ENCODE measurements at places on chromosomes 7 and 10.
A peak's percentile ranks its signal among the peaks of the same experiment; 100 is the strongest.

DNA sequence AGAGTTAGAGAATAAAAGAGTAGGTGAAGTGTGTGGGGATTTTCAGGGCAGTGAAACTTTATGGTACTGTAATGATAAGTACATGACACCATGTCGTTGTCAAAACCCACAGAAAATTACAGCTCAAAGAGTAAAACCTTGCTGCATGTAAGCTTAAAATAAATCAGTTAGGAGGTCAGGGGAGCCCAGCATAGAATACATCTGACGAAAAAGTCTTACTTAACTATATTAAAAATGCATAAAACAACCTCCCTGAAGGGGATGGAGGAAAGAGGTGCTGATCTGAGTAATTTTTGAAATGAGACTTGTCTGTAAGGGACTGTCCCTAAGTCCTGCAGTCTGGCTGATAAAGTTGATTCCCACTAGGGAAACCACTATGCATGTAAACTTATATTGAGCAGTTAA, 49.8 kb upstream of the AKR1E2 start:
- peak; percentile 42 for DNase-seq

GRCh38 chr7:108037140-108037539, 34.2 kb upstream of the LAMB1 start:
- DNase-seq: no peak

DNA sequence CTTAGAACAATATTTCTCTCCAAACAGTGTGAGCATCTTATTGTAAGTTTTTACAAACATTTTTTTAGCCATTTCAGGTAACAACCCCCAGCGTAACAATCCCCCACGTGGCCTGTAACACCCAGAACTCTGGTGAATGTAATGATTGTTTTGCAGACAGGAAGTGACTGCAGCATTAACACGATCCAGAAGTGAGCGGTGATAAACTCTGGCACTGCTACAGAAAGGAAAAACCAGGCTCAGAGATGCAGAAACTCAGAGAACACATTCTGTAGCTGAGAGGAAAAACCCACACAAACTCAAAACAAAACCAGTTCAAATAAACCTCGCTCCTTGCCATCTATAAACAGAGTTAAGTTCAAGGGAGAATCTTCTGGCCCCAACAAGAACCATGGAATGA, 285.7 kb downstream of the FGFR2 start:
- DNase-seq: no peak

- no peak for DNase-seq
Measured at GRCh38 chr7:31000161-31000693, 36.5 kb downstream of the GHRHR start.

DNA sequence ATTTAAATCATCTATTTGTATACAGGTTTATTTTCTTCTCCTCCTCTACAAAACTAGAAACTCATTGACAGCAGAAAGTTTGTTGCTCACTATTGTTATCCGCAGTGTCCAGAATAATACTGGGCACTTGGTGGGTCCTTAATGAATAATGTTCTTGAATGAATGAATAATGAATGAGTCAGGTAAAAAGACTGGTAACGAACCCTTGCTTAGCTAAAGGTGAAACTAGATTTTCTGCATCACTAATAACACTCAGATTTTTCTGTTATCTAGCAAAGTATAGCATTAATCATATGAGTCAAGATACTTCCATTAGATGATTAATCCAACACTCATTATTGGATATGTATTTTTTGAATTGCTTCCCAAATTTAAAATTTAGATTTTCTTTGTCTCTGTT, 953.2 kb downstream of the SORCS3 start:
- DNase-seq: no peak

GRCh38 chr7:327991-328702, 38.2 kb downstream of the FOXL3 start:
- no peak for DNase-seq

- no peak for DNase-seq
Measured at GRCh38 chr10:88557658-88558057, 25.5 kb downstream of the RNLS start.

DNA sequence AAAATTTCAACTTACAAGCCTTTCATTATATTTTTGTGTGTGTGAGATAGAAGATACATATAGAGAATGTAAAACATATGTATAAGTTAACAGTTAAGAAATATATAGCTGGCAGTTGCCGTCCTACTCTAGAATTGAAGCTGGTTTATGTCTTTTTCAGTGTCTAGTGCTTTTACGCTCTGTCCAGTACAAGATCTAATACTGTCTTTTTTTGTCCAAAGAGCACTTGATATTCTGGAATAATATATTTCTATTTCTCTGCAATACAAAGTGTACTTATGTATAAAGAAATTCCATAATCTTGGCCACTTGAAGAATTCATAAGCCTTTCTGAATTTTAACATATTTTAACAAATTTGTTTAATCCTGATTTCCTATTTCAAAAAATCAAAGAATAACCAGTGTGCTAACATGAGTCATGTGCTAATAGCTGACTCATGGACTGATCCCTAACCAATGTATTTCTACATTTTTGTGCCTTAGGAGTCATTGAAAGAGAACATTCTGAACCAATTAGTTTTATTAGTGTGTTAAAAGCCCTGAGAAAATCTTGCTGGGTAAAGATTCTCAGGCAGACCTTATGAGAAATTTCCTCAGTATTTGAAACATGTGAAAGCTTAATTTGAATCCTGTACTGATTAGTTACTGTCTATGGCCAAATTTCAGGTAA, 73.2 kb upstream of the CCAR1 start:
- DNase-seq: no peak

GRCh38 chr10:74937266-74937856, 111.0 kb downstream of the KAT6B start:
- DNase-seq: no peak

DNA sequence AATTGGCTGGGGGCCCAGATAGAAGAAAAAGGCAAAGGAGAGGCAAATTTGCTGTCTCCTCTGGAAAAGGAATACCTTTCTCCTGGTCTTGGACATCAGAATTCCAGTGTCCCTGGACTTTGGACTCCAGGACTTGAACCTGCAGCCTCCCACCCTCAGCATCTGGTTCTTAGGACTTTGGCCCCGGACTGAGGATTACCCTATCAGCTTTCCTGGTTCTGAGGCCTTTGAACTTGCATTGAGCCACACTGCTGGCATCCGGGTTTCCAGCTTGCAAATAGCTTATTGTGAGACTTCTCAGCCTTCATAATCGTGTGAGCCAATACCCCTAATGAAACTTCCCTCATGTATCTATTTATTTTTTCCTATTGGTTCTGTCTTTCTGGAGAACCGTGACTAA, 68.3 kb downstream of the DNAH11 start:
- no peak for DNase-seq

DNA sequence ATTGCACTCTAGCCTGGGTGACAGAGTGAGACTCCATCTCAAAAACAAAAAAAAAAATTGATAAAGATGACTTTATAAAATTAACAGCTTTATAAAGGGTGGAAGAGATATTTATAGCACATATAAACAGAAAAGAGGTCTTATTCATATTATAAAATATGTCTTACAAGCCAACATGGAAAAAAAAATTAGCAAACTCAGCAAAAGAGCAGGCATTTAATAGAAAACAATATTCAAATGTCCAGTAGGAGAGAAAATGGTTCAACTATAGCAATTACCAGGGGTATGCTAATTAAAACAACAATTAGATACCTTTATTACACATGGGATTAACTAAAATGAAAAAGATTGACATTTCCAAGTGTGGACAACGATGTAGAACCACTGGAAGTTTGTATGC, 929.1 kb downstream of the REEP3 start:
- no peak for DNase-seq

All from activated CD4-positive, alpha-beta T cell treated with anti-CD3 and anti-CD28 coated beads, Interleukin-2, Interleukin-6, amounts not matched to agents 100 ng/mL and 50 ng/mL, durations not matched to agents 16 hours and 8 hours (primary cell).